ENCODE measurements at places on chromosomes 2 and 18.

DNA sequence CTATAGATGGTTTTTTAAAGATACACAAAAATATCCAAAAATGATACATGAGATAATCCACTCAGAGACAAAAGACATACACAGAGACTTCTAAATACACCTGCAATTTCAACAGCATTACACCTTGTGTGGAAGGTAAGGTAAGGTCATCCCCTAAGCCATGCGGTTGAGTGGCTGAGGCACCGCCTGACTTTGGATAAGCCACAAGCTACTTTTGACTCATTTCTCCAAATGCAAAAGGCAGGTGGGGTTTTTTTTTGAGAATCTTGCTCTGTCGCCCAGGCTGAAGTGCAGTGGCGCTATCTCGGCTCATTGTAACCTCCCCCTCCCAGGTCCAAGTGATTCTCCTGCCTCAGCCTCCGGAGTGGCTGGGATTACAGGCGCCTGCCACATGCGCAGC, 13.1 kb downstream of the AP1S3 start:
- DNase-seq = no peak

DNA sequence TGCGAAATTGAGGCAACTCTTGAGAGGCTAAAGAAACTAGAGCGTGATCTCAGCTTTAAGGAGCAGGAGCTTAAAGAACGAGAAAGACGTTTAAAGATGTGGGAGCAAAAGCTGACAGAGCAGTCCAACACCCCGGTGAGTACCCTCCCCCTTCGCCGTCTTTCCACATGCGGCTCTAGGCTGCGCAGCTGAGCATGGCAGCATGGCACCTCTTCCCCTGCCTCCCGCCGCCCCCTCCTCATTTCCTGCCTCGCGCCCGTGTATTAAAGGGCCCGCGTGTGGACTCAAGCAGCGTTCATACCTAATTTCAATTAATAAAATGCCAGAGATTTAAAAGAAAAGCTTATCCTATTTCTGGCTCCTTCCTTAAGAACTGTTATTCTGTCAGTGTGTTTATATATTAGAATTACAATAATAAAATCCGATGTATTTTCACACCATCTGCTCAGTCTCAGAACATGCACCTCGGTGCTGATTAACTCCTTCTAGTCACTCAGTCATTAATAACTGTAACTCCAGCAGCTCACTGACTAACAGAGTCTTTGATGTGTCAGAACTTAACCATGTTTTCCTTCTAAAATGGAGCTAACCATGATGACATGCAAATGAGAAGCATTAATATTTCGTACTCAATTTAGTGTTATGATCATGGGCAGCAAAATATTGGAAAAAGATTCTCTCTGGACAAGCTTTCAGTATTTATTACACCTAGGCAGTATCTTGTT, 137.4 kb upstream of the CDCA7 start:
- DNase-seq = peak; percentile 19

- DNase-seq = peak; percentile 77
Measured at GRCh38 chr2:47029737-47030524, 114.3 kb upstream of the MCFD2 start.

DNA sequence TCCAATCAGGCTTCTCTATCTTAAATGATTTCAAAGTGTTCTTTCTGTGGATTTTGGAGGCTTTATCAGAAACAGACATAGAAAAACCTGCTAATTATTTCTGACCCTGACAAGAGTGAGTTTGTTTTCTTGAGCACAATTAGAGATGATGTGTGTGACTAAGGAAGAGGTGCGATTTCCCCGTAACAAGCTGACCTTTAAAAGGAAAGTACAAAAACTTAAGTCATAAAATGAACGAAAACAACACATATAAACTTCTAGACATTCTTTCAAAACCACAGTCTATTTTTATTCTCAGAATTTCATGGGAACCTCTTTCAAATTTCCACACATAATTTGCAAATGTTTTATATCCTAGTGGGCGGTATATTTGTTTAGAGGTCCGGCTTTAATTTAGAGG, 604.8 kb downstream of the CPS1 start:
- DNase-seq = no peak

GRCh38 chr2:231415029-231415428, 19.5 kb downstream of the B3GNT7 start:
- DNase-seq = no peak
